Fibroblast of lung (primary cell): ENCODE measurements at places on chromosomes 11 and 22. TPM values are rescaled to one million over a fixed set of nuclear protein-coding genes. Genes with fewer than 3 reads are reported as not detected.
A peak's percentile ranks its signal among the peaks of the same experiment; 100 is the strongest.

Gene GGTLC2
- not detected in 2 replicates for polyA plus RNA-seq

Gene ELMOD1
- polyA plus RNA-seq = 0.79 and 0.91 TPM in 2 replicates

DNA sequence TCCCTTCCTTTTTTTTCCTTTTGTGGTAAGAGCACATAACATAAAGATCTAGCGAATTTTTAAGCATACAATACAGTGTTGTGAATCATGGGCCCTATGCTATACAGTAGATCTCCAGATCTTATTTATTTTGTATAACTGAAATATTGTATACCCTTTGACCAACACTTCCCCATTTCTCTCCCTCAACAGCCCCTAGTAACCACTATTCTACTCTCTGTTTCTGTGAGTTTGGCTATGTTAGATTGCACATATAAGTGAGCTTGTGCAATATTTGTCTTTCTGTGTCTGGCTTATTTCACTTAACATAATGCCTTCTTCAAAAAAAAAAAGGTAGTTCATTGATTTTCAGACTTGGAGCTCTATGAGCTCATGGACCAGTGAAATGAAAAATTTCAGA, 180.5 kb downstream of the C11orf91 start:
- DNase-seq = no peak

- DNase-seq = peak; percentile 63
Measured at GRCh38 chr11:125123947-125124617, 12.7 kb upstream of the TMEM218 start.

DNA sequence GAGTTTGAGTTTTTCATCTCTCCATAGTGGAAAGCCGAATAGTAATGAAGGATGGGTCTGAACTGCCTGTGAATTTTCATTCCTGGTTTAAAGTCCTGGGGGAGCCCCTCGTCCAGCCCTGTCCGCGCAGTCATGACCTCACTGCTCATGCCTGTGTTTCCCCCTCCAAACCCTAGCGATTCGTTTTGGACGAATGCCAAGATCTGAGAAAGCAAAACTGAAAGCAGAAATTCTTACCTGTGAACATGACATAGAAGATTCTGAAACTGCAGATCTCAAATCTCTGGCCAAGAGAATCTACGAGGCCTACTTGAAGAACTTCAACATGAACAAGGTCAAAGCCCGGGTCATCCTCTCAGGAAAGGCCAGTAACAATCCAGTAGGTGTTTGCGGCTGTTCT, 30.5 kb downstream of the CDPF1 start:
- no peak for DNase-seq
